ENCODE measurements at places on chromosomes 11 and 22. TPM values are rescaled to one million over a fixed set of nuclear protein-coding genes. Genes with fewer than 3 reads are reported as not detected.

The PKDREJ gene
- 0.07 TPM for total RNA-seq

The UBE2L6 gene
- 11.2 TPM for total RNA-seq

The PANX3 gene
- not detected for total RNA-seq

The NLRX1 gene
- total RNA-seq = 40.4 TPM

The TTC28 gene
- total RNA-seq = 34.9 TPM

The PATE4 gene
- not detected for total RNA-seq

The XPNPEP3 gene
- 14.8 TPM for total RNA-seq

The CCS gene
- total RNA-seq = 20.1 TPM

- no peak for DNase-seq
Observed at GRCh38 chr11:637593-638521, 788 bp downstream of the DRD4 start.

- DNase-seq = no peak
Observed at GRCh38 chr22:48780597-48781277, 1046.9 kb downstream of the BRD1 start.

DNA sequence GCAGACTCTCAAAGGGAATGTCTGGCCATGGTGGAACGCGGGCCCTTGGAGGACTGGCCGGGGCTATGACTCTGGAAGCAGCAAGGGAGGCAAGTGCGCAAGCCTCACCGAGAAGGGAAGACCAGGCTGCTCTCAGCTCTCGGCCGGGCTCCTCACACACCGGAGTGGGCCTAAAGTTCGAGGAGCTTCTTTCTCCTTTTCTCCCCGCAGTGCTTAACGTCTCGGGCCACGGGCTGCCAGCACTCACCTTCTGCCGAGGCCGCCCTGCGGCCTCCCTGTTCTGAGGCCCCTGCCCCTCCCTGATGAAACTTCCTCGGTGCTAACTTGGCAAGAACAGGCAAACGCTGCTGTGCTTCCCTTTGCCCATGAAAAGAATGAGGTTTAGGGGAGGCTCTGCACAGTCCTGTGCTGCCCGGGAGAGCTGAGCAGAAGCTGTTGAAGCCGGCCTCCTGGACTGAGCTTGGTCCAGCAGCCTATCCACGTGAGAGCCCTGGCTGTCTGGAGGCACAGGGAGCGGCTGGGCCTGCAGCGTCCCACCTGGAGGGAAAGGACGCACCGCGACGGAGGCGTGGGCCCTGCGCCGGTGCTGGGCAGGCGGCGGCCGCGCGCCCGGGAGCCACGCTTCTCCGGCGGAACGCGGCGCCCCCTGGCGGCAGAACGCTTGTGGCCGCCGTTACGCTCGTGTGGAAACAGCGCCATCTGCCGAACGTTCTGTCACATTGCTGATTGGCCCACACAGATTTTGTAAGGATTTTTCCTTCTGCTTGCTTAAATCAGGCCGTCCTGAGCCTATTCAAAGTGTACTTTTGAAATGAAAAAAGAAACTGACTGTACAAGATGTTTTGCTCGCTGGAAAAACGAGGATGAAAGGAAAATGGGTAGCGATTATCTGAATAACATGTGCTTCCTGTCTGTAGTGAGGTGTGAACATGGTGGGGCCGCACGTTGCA, 65.0 kb upstream of the TMEM45B start:
- DNase-seq = peak; percentile 68

DNA sequence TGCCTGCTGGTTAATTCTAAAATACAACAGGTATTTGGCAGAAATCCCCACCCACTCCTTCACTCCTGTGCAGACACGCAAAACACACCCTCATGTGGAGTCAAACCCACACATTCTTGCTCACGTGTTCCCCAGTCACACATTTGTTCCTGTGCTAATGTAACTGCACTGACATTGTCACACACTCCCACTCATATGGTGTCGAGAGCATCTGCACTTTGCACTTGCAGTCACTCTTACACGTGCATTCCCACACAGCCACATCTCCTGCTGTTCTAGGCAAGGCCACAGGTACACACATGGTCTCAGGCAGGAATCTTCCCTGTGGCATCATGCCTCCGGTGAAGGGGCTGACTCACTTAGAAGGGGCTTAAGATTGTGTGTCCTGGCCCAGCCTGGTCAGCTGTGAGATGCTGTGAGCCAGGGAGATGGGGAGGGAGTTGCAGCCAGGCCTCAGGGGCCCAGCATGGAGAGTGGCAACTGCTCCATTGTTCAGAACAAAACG, 395.0 kb downstream of the TENM4 start:
- no peak for DNase-seq

DNA sequence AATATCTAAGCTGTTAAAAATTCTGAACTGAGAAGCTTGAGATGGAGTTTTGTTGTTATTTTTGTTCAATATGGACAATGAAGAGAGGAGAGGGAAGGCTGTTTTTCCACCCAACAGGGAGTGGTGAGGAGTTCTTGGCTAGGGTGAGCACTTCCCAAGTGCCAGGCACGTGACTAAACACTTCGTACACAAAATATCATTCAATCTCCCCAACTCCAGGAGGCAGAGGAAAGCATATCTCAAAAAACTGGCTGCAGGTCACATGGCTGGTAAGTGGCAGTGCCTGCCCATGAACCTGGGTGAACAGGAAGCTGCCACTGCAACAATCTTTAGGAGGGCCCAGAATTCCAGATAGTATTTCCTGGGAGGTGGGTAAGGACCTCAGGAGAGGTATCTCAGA, 11.6 kb downstream of the ELF5 start:
- no peak for DNase-seq

- DNase-seq = peak; percentile 70
Observed at GRCh38 chr22:20238901-20239675, 29.0 kb downstream of the RTN4R start.

- no peak for DNase-seq
Observed at GRCh38 chr11:8258784-8259183, 4.9 kb downstream of the LMO1 start.

- DNase-seq = no peak
Observed at GRCh38 chr11:64998690-64999431, 2.1 kb upstream of the BATF2 start.

GRCh38 chr11:42412590-42412989, 899.2 kb upstream of the API5 start:
- no peak for DNase-seq

DNA sequence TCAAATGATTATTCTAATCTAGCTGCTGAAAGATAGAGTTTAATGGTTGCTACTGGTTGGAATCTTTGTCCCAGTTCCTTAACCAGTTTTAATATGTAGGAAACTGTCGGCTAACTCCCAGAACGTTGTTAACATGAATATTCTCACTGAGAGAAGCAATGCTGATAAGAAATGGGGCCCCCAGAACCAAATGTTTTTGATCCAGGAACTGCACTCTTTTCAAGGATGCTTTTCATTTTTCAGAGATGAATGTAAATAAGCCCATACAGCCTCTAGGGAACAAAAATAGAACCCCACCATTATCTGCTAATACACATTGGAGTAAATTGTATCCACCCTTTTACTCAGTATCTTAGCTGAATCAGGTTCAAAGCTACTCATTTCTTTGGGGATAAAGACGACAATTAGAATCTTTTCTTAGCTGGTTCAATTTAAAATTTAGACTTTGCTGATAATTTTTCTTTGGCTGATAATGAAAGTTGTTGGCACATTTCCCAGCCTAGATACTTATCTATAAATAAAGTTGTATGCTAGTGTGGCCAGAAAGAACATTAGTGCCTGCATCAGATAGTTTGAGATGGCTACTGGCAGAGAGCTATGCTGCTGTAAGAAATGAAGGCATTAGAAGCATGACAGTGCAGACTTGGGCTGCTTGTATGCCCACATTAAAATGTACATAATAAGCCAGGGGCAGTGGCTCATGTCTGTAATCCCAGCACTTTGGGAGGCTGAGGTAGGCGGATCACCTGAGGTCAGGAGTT, 323.3 kb upstream of the PDGFD start:
- DNase-seq = no peak

GRCh38 chr11:20601221-20601914, 2.0 kb downstream of the SLC6A5 start:
- no peak for DNase-seq

DNA sequence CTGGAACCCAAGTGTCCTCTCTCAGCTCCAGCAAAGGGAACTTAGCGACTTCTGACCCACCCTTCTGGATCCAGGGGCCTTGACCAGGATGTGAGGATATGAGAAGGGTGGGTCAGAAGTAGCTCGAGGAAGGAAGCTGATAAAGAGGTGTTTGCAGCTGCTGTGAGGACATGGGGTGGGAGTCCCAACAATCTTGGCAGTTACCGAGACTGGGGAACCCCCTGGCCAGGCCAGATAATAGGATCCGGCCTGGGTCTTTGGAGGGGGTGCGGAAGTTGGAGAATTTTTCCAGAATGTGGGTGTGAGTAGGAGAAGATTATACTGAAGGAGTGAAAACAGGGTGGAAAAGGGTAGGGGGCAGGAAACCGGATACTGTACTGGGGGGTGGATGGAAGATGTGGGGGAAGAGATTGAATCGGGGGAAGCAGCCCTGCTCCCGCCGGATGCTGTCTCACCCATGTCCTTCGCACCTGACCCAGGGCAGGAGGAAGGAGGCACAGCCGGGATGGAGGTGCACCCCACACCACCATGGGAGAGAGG, 2.8 kb upstream of the MCAM start:
- DNase-seq = no peak

DNA sequence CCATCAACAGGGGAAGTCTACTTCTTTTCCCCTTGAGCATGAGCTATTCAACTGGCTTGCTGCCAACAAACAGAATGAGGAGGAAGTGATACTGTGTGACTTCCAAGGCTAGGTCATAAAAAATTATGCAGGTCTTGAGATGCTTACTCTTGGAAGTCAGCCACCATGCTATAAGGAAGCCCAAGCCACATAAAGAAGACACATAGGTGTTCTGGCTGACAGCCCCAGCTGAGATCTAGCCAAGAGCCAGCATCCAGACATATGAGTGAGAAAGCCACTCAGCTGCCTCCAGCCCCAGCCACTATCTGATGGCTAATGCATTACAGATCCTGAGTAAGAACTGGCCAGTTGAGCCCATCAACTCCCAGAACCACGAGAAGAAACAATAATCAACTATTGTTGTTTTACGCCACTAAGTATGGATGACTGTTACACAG, 31.0 kb upstream of the PPP2R1B start:
- no peak for DNase-seq

DNA sequence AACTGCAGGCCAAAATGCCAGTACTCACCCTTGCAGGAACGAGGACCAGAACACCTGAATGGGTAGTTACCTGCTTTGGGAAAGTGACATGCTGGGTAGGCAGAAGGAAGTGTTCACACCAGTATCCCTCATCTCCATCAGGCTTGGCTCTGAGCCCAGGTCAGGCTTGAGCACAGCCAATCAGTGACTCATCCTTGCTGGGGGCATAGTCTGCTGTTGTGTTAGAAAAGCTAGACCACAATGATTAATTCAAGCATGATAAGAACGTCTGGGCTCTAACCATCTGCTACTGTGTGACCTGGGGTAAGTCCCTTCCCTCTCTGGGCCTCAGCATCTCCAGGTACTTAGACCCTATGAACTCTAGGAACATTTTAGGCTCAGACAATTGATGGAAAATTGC, 450.4 kb downstream of the MIAT start:
- no peak for DNase-seq

- peak; percentile 87 for DNase-seq
Observed at GRCh38 chr11:5684646-5685362, at the start of gene TRIM5. TRIM5 (minus strand) TSS chr11:5685074; CDS start chr11:5680177, 4,897 bp downstream.

DNA sequence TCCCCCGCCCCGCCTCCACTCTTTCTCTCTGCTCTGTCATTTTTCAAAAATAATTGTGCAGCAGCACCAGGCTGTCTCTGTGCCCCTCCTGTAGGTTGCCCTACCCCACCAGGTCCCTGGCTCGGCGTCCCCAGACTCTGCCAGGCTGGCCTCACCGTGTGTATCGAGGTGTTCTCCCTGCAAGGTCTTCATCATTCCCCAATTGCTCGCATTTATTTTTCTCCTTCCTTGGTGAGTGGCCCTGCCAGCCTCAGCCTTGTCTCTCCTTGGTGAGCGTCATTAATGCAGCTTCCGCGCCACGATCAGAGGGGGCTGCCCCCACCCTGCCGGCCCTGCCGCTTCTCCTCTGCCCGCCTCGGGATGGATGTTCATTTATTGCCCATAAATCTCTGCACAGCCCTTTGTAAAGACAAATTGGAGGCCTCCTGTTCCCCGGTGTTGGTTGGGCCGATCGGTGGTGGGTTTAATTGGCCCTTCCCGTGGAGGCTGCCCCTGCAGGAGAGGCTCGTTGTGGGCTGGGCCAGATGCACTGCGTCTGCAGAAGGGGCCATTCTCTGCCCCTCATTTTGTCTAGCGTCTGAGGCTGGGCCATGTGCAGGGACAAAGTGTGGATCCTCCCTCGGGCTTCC, 33.2 kb downstream of the RTN4R start:
- no peak for DNase-seq

GRCh38 chr11:92277871-92278270, 53.3 kb downstream of the FAT3 start:
- no peak for DNase-seq

DNA sequence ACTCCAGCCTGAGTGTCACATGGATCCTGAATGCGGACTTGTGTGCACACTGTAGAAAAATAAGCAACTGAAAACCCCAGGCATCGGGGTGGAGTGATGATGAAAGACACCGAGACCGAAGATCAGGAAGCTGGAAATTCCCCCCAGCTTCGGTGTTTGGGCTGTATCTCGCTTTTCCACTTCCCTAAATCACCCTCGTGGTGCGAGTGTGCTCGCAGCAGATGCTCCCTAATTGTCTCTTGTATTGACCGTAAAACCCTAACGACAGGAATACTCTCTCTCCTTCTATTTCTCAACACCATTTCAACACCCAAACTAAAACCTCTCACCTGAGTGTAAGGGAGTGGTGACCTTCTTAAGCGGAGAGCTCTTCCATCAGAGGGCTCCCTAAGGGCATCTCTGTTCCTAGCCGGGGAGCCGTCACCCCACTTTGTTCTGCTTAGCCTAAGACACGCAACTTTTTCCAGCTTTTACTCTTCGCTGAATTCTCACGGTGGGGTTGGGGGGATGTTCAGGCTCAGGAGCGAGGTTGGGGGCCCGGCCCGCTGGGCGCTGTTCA, 635 bp upstream of the GRK3 start:
- no peak for DNase-seq

- no peak for DNase-seq
Observed at GRCh38 chr11:94521684-94522083, 9.4 kb downstream of the C11orf97 start.

GRCh38 chr11:43693731-43694130, 13.2 kb downstream of the HSD17B12 start:
- DNase-seq = no peak

DNA sequence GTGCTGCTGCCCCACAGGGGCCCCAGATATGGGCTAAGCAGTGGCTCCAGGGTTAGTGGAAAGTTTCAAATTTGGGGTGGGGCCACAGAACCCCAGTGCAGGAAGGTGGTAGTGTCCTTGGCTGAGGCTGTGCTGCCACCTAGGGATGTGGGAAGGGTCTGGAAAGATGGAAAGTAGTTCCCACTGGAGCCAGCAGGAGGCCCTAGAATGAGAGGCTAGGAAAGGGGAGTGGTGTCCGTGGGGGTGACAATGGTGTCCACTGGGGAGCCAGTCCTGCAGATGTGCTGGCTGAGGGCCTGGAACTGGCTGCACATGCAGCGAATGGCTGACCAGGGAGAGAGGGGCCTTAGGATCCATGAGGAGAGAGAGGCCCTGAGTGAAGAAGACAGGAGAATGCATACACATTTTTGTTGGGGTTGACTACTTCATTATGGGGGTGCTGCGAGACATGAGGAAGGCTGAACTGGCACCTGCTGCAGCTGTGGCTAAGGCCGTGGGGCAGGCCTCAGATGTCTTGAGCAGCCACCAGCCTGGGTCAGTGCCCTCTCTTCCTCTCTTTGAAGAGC, 21.1 kb downstream of the RFPL3 start:
- DNase-seq = no peak

- no peak for DNase-seq
Observed at GRCh38 chr22:29541845-29542244, 11.7 kb downstream of the THOC5 start.

- no peak for DNase-seq
Observed at GRCh38 chr11:58285483-58286040, 17.5 kb upstream of the OR10W1 start.

- no peak for DNase-seq
Observed at GRCh38 chr11:61842528-61842820, 14.4 kb downstream of the FADS2 start.

All from heart left ventricle (tissue), 16 donors.